Mesothelial cell of epicardium (in vitro differentiated cells): ENCODE measurements at places on chromosomes 16 and 17. TPM values are rescaled to one million over a fixed set of nuclear protein-coding genes. Genes with fewer than 3 reads are reported as not detected.

DNA sequence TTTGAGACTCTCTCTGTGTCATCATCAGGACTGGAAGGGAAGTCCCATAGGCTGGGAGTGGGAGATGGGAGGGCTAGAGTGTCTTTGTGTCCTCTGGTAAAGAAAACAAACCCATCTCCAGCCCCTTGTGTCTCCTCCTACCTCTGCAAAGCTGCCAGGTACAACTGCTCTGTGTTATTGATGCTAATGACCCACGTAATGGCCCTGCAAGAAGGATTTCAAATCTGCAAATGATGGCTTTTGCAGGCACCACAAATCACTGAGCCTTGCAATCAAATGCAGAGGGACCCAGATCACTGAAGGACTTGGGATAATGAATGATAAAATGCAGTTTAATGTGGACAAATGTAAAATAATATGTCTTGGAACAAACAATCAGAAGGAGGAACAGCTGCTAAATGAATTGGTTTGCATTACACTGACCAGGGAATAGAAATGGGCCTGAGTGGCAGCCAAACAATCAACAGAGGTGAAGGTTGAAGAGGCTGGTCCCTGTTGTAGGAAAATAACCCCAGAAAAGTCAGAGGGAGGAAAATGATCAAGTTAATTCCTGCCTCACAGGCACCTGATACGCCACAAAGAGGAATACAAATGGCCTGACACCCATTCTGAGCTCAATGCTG, 425.1 kb downstream of the UTP18 start:
- H3K4me3 ChIP-seq, result no peak overlapping the region
- peaks cover 49% of the 10 kb centered on the region for H3K27me3 ChIP-seq
- H3K4me1 ChIP-seq, result no peaks in the 10 kb centered on the region
- no peak for DNase-seq

Gene NEUROD2
- total RNA-seq, result 0.09 TPM in 1 of 3 replicates, not detected in the others

GRCh38 chr16:70395345-70395901, 43.5 kb downstream of the ST3GAL2 start:
- H3K27ac ChIP-seq, result no peak overlapping the region
- peaks cover 4% of the 10 kb centered on the region for H3K36me3 ChIP-seq
- no peaks in the 10 kb centered on the region for H3K27me3 ChIP-seq
- no peaks in the 10 kb centered on the region for H3K4me1 ChIP-seq
- DNase-seq, result no peak
- H3K4me3 ChIP-seq, result no peak overlapping the region

- no peaks in the 10 kb centered on the region for H3K27me3 ChIP-seq
- DNase-seq, result no peak
- H3K27ac ChIP-seq, result no peak overlapping the region
- no peak overlapping the region for H3K4me3 ChIP-seq
- no peaks in the 10 kb centered on the region for H3K36me3 ChIP-seq
Observed at GRCh38 chr16:80639636-80640035, 98.8 kb downstream of the DYNLRB2 start.

GRCh38 chr16:24771132-24771778, 41.8 kb downstream of the TNRC6A start:
- H3K36me3 ChIP-seq, result peaks cover 29% of the 10 kb centered on the region
- H3K4me3 ChIP-seq, result no peak overlapping the region
- H3K27ac ChIP-seq, result no peak overlapping the region
- no peak for DNase-seq
